ENCODE measurements at places on chromosomes 11 and 22.
A peak's percentile ranks its signal among the peaks of the same experiment; 100 is the strongest.

- no peak for DNase-seq
Measured at GRCh38 chr11:126710804-126711399, 289.7 kb downstream of the KIRREL3 start.

DNA sequence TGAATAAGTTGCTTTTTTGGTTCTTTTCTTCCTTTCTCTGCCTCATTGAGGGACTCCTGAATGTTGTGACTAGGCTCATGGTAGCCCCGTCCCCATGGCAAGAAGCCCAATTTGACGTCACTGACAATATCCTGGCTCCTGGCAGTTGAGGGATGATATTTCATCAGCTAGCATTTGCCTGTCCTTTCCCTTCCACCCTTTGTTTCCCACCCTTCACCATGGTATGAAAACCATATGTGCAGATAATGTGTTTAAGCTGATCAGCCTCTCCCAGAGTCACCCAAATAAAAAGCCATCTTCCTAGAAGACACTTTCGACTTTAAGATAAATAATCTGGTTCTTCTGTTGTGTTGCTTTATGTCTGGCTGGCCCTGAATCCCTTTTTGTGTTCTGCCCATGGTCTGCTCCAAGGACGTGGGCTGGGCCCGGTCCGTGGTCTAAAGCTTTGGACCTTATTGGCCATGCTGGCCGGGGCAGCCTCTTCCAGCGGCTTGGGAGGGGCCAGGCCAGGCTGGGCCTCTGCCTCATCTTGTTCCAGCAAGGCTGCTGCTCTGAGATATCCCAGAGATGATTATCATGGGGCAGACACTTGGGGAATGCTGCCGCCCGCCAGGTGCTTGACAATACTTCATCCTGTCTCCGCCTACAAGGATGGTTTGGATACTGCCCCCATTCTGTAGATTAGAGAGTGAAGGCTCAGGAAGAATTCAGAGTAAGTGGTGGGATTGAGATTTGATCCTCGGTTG, 5.1 kb downstream of the TSPAN18 start:
- DNase-seq = no peak

DNA sequence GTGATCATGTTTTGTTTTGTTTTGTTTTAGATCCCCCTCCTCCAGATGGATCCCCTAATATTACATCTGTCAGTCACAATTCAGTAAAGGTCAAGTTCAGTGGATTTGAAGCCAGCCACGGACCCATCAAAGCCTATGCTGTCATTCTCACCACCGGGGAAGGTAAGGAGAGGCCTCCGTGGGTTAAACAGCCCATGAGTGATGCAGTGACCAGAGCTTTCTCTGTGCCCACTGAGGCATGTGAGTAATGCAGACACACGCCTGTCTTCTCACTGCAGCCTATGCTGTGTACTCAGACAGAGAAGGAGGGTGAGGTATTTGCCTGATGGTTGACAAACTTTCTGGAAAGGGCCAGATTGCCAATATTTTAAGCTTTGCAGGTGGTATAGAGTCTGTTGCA, 73.7 kb upstream of the OR4B1 start:
- DNase-seq = no peak

DNA sequence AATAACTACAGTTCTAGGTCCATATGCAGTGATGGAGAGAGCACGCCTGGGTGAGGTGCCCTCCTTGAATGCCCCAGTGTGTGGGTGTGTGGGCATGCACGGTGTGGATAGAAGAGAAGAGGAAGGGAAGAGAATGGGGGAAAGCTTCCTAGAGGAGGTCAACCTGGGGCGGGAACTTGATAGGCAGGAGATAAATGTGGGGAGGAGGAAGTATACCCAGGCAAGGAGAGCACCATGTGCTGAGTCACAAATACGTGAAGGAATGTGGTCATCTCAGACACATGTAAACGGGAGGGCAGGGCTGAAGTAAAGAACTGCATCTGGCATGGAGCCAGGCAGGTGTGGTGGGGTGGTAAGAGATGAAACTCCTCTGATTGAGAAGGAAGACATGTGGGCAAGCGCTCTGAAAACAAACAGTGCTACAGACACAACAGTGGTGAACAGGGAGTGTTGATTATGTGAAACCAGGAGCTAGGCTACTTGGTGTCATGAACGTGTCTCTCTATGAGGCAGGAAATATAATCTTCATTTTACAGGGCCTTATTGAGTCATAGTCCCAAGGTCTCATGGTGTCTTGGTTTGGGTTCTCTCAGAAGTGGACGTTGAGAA, 61.5 kb upstream of the EED start:
- DNase-seq = no peak

DNA sequence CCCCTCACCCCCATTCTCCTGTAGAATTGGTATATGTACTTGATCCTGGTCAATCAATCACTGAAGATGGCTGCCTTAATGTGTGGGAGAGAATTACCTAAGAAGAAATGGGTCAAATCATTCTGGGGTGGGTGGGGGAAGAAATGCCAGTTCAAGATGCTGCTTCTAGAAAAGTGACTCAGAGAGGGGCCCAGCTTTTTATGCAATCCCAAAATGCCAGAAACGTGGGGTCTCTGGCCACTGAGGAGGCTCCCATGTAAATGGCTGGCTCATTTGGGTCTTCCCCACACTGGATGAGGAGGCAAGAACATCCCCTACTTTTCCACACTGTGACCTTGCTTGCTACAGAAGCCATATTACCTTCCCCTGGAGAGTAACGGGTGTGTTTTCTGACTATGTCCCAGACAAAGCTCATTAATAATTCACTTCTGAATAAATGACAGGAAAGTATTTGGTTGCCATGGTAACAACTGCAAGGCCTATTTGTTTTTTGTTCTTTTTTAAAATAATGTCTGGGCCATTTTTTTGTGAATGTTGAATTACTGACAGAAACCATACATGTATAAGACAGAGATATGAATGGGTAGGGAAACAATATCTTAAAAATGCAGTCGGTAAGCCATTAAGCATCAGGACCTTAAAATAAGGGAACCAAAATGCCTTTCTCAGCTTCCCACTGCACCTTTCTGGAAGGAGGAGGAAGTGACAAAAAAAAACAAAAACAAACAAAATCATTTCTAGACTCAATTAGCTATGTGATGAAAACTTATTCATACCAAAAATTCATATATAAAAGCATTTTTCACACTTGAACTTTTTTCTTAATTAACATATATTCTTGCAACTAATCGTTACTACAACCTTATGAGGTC, 32.0 kb downstream of the SLC1A2 start:
- no peak for DNase-seq

DNA sequence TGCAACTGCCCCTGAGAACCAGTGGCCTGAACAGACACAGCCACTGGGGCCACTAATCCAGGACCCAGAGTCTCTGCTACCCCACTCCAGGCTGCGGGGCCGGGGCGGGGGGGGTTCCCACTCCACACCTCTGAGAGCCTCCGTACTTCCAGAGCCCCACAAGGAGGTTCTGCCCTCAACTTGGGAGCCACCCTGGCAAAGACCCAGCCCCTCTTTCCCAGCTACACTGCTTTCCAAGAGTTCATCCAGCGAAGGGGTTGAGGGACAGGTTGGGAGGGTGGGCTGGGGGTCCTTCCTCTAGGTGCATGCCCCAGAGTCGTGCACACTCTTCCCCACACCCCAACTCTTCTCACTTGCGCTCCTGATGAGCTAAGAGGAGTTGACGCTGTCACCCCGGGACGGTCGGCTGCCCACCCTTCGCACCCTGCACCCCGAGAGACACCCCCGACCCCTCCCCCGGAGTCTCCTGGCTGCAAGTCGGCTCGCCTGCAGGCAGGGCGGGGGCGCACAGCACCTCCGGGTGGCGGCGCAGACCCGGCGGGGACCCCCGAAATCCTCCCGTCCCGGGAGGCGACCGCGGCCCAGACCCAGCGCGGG, 531 bp downstream of the RAB3IL1 start:
- DNase-seq = no peak

- DNase-seq = no peak
Measured at GRCh38 chr11:91133361-91133760, 910.5 kb upstream of the CHORDC1 start.

- no peak for DNase-seq
Measured at GRCh38 chr11:24005202-24005876, 491.5 kb upstream of the LUZP2 start.

- DNase-seq = no peak
Measured at GRCh38 chr11:113314065-113314388, 356 bp upstream of the TTC12 start.

DNA sequence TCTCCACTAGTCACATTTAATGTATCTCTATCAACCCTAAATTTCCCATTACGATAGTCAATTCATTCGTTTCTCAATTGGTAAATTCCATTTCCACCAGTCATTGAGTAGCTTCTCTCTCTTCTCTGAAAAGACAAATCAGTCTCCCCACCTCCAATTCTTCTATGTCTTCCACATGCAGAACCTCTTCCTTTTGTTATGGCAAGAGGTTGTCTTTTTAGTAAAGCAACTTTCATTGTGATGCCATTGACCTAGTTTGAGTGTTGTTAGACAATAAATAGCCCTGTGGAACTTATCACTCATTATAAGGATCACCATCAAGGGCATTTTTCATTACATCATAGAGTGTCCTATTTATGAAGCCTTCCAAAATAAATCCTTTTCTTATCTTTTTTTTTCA, 340.9 kb downstream of the LRRC4C start:
- DNase-seq = no peak

DNA sequence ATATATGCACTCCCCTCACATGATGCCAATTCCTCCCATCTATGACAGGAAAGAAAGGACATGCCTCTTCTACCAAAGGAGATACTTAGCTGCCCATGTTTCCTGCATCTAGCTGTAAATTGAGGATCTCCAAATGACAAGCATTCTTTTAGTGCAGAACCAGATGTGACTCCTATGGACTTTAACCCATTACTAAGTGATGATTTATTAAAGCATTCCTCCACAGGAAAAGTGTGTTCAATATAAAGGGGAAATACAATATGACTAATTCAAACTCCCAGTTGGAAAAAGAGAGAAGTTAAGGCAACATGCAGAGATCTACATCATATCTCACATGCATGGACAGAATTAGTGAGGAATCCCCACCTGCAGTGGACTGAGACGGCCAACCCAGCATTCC, 221.3 kb downstream of the FAM76B start:
- no peak for DNase-seq

DNA sequence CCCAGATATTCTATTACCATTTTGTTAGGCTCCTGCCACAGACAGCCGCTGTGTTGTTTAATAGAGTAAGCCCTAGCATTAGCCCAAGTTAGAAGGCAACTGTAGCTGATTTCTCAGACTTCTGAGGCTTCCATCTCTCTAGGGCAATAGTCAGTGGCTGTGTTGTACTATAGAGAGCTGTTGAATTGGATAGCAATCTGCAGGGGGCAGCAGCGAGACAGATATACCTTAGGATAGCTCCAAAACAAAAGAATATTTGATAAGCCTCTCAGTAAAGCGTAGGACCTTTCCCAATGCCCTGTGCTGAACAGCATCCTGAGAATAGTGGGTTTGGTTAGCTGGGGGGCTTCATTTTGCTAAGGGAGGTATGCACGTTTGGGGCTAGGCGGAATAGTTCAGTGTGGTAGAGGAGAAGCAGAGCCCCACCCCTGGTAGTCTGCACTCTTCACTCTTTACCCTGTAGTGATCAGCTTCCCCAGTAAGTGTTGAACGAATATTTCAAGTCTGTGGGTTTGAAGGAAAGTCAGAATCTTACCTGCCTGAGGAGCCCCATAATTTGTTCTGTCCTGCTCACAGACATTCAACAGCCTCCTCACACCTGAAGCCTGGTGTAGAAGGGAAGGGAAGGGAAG, 515.1 kb downstream of the INSC start:
- no peak for DNase-seq

DNA sequence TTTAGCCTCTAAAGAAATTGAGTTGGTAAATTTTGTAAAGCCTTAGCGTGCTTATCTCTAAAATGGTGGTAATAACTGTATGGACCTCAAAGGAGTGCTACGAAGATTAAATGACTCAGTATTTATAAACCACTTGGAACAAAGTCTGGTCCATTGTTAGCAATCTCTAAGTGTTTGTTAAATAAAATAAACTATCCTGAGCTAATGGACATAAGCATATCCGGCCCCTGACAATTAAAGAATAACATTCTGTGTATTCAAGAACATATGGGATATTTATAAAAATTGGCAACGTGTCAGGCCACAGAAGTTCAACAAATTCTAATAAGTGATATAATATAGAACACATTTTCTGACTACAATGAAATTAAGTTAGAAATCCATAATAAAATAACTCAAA, 71.0 kb downstream of the MYEOV start:
- no peak for DNase-seq

- DNase-seq = no peak
Measured at GRCh38 chr22:27919942-27920755, 1.1 kb upstream of the PITPNB start.

DNA sequence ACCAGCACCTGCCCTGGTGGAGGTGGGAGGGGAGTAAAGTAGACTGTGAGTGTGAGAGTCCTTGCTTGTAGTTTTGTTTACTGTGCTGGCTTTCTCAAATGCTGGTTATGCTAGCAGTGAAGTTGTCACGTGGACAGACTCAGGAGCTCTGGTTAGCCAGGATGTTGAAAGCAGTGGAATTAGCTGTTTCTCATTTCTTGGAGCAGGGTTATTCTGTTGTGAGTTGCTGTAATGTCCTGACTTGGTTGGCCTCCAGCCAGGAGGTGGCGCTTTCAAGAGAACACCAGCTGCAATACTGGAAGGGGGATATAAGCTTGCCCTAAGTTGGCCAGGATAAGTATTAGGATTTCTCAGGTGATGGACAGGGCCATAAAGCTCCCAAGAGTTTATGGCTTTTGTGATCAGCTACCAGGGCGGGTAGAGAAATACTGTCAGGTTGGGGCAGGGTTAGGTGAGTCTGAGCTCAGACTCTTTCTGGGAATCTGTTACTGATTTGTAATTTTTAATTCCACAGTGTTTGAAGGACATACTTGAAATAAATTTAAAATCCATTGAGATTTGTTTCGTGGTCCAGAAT, 13.7 kb downstream of the CYP2D6 start:
- DNase-seq = no peak

- DNase-seq = peak; percentile 36
Measured at GRCh38 chr11:130315354-130315970, 745 bp upstream of the ZBTB44 start.

DNA sequence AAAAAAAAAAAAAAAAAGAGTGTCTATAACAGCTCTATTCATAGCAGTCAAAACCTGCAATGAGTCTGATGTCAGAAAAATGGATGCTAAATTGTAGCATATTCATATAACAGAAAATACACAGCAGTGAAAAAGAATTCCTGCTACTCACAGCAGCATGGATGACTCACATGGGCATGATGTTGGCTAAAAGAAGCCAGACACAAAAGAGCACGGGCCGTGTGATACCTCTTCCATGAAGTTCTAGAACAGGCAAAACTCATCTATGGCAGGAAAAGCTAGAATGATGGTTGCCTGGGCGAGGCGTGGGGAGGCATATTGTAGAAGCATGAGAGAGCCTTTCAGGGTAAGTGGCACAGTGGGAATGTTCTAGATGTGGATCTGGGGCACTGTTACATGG, 18.9 kb downstream of the PLAAT3 start:
- DNase-seq = no peak
